Activated CD4-positive, alpha-beta T cell treated with anti-CD3 and anti-CD28 coated beads for 4 hours (primary cell): ENCODE measurements at places on chromosomes 12 and 14.
A peak's percentile ranks its signal among the peaks of the same experiment; 100 is the strongest.

- no peak for DNase-seq
Measured at GRCh38 chr12:80936353-80936641, 1.4 kb downstream of the LIN7A start.

DNA sequence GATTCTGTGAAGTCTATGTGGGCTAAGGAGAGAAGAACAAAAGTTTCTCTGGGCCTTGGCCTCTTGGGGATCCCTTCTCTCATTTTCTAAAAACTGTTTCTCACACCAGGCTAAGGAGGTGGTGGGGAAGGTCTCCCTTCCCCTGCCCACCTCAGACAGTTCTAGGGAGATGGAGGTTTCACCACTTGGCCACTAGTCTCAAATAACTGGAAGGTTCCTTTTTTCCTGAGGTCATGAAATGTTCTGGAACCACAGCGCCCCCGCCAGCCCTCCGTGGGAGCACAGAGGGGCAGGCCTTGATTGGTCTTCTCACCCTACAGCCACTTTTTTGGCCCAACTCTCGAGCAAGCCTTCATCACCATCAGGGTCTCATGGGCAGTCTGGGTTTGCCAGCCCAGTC, 12.6 kb downstream of the C12orf43 start:
- no peak for DNase-seq

DNA sequence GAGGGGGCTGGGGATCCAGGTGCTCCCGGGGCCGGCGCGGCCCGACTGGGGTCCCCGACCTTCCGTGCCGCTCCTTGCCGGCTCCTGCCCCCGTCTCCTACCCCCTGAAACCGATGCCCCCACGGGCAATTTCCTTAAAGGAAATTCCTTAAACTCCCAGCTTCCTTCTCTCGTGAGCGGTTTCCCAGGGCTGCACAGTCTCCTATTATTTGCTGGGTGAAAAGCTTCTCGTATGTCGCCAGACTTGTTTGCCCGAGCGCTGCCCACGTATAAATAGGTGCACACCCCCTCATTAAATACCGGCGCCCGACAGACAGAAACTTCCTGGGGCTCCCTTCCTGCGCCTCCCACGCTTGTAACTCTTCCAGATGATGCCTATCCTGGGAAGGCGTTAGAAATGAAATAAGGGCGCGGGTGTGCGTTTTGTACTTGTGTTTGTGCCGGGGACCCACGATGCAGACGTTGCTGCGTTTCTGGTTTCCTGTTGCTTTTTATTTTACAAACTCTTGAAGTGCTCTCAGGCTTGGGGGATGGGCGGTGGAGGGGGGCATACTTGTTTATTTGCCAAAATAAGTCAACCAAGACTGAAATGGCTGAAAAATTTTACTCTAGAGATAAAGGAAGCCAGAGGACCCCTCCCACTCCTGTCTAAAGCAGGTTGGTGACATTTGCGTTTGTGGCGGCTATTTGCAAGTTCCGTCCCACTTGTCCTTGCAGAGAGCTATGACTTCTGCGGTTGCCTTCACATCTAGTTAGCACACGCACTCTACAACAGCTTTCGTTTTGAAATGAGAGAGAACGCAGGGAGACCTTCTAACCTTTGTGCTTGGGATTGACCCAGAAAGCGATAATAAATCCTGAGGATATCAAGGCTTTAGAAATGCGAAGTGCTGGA, 1.0 kb downstream of the HIP1R start:
- peak; percentile 45 for DNase-seq

- no peak for DNase-seq
Measured at GRCh38 chr12:89346741-89347324, 5.5 kb downstream of the DUSP6 start.
